Neuronal stem cell (in vitro differentiated cells): ENCODE measurements at places on chromosomes 1 and 21.

DNA sequence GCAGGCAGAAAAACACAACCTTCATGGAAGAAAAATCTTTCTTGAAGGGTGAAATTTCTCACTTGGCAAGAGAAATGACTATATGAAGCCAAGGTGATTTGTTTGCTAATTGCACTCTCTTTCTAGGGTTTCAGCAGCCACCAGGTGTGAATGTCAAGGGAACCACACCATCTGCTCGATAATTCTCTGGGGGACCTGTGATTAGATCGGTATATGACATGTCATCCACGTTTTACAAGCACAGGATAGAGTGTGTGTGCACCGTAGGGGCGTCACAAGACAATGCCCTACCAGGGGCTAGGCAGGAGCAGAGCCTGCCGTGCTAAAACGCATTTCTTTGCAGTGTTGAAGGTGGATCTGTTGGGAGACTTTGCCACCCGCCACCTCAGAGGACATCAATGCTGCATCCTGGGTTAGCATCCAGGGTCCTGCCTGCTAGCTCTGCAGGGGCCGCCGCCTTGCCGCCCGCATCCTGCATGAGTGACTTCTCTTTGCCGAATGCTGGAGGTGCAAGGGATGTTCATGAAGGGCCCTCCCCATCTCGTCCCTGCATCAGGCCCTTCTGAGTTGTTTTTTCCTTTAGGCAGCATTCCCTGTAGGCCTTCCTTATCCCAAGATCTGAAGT, 37.8 kb upstream of the CCSAP start:
- no peak for DNase-seq

DNA sequence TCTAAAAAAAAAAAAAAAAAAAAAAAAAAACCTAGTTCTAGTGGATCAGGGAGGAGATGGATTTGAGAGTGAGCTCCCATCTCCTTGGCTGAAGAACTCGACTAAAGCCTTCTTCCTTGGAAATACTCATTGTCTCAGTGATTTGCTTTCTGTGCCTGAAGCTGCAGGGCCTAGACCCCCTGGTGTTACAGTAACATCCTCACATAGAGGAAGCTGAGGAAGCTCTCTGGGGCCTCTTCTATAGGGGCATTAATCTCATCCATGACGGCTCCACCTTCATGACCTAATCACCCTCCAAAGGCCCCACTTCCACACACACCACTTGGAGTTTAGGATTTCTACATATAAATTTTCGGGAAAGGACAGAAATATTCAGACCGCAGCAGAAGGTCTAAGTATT, 95.9 kb upstream of the ETS2 start:
- no peak for DNase-seq

- no peak for DNase-seq
Measured at GRCh38 chr1:38030596-38031512, 15.7 kb downstream of the POU3F1 start.

DNA sequence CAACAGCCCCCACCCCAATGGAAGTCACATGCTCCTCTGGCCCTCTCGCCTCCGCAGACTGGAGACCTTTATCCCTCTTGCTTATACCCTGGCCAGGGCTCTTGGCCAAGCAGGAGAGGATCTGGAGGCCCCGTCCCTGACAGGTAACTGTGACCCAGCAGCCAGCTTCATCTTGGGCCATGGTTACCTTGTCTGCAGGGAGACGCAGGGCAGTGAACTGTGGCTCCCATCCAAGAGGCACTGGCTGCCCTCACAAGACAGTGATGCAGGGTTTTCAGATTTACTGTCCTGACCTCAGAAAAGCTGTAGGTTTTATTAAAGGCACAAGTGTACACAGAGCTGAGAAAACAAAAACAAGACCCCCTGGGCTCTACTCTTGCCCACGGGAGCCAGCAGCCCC, 96.7 kb upstream of the KLHDC7A start:
- no peak for DNase-seq

- DNase-seq: no peak
Measured at GRCh38 chr1:201186192-201186591, 4.4 kb upstream of the IGFN1 start.

- no peak for DNase-seq
Measured at GRCh38 chr1:29685387-29685786, 449.1 kb downstream of the PTPRU start.

DNA sequence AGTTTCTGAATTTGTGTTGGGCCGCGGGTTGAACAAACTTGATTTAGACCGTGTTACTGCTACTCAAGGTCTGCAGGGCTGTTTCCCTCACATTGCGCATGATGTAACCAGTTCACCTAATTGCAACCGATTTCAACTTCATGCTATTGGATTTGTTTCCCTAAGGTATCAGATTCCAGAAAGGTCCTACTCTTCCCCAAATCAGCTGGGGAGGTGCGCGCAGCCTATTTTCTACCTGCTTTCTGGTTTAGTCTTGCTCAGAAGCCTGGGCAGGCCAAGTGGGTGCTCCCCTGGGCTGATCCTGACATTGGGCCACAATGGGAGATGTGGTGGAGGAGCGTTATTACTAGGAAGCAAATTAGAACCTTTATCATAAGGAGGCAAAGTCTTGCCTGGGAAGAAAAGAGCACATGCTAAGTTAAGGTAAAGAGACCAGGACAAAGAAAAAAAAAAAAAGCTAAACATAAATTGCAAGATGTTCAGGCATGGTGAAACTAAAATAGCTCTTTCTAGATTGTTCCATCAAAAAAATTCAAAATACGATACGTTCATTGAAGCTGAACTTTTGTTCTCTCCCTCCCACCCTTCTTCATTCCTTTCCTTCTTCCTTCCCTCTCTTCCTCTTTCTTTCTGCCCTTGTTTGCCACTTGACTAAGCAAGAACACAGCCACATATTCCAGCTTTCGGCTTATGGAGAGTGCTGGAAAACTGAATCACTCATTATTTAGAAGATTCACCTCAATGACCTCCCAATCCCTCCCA, 28.8 kb upstream of the TARBP1 start:
- no peak for DNase-seq

- peak; percentile 80 for DNase-seq
Measured at GRCh38 chr1:178031856-178032320, 62.0 kb upstream of the RASAL2 start.

- DNase-seq: no peak
Measured at GRCh38 chr1:56304975-56305374, 274.4 kb downstream of the PLPP3 start.

- DNase-seq: no peak
Measured at GRCh38 chr1:219020386-219020785, 153.3 kb upstream of the LYPLAL1 start.
